ENCODE measurements at places on chromosomes 7 and 10.
A peak's percentile ranks its signal among the peaks of the same experiment; 100 is the strongest.

DNA sequence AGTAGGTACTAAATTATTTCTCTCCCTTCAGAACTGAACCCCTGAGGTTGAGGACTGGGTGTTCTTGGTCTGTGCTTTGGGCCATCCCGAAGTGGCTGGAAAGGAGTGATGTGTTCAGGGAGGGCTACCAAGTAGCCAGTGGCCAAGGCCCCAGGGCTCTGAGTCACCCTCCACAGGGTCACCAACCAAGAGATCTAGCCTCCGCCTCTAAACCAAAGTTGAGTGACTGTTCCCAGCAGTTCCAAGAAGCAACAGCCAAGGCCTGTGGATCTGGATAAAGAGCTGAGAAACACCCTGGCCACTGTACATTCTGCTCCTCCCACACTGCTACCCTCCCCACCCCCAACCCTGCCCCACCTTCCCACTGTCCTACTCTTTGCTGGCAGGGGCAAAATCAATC is 35.5 kb upstream of the KCNMA1 start:
- DNase-seq = no peak

GRCh38 chr7:36051501-36051900 is 101.6 kb upstream of the EEPD1 start:
- no peak for DNase-seq

DNA sequence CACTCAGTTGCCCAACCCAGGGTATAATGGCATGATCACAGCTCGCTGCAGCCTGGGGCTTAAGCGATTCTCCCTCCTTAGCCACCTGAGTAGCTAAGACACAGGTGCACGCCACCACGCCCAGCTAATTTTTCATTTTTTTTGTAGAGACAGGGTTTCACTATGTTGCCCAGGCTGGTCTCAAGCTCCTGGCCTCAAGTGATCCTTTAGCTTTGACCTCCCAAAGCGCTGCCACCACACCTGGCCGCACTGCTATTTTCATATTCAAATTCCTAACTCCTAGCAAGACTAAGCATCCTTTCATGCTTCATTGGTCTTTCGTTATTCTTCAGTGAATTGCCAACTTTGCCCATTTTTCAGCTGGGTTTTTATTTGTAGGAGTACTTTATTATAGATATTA is 30.4 kb upstream of the DAGLB start:
- DNase-seq = no peak

DNA sequence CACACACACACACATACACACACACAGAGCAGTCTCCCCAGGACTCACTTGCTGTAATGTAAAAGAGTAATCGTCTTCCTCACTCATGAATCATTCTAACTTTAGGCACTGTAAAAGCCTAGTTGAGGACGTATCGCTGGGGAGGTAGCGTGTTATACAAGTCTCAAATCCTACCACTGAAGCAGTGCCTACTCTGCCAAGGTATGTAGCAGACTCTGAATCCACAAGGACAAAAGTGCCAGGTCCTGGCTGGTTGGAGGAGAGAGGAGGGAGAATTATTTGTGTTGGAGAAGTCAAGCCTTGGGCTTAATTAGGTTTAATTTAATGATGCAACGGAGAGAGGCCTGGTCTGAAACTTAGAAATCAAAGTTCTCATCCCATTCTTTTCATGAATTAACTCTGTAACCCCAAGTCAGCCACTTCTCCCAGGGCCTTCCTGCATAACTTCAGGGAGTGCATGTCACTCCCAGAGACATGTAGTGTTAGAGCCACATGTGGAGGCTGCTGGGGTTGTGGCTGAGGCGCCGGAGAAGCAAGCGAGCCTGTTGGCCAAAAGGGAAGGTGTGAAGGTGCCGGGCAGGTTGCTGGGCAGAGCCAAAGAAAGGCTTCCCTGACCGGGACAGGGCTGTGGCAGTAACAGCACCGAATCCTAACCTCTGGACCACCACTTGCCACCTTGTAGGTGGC is 36.7 kb downstream of the NKX2-3 start:
- DNase-seq = no peak

- no peak for DNase-seq
Measured at GRCh38 chr7:151597541-151598444, 78.1 kb upstream of the RHEB start.

- DNase-seq = no peak
Measured at GRCh38 chr10:18610517-18610916, 40.9 kb downstream of the NSUN6 start.

GRCh38 chr7:35032166-35032565 is 5.1 kb downstream of the DPY19L1 start:
- DNase-seq = no peak

DNA sequence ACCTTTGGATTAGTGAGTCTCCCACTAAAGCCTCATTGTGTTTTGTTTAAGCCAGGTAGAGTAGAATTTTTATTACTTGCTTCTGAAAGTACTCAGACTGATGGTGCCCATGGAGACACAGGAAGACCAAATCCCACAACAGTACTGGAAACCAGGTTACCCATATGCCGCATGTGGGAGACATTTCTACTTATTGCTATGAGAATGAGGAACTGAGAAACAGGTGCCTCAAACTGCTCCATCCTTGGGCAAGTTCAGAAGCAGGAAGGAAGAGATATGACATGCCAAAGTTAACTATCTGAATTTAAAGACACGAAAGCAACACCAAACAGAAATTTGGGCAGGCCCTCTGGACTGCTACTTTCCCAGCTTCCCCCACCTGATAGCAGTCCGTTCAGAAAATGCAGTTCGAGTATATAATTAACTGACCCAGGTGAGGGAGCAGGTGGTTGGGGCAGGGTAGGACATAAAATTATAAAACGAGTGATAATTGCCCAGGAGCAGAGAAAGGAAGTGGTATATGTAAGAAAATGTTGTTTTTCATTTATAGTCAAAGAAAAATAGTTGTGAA is 382.3 kb upstream of the MTPN start:
- DNase-seq = peak; percentile 7

GRCh38 chr10:86020134-86020533 is 346.5 kb downstream of the GRID1 start:
- DNase-seq = no peak

GRCh38 chr7:564176-564865 is 44.7 kb upstream of the PDGFA start:
- no peak for DNase-seq

DNA sequence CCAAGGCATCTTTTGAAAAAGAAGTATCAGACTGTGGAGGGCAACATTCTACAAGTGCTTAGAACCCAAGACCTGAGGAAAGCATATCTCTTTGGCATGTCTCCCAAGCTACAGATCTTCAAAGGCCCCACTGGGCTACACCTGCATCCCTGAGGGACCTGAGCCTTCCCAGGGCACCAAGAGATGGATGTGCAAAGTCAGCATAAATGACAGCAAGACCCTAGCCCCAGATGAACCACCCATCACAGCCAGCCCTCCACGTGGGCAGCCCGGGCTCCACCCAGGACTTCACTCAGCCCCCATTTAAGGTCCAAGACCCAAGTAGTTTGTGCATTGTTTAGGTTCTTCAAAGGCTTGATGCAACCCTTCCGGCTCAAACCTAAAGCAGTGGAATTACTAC is 123.5 kb downstream of the SFMBT2 start:
- no peak for DNase-seq

DNA sequence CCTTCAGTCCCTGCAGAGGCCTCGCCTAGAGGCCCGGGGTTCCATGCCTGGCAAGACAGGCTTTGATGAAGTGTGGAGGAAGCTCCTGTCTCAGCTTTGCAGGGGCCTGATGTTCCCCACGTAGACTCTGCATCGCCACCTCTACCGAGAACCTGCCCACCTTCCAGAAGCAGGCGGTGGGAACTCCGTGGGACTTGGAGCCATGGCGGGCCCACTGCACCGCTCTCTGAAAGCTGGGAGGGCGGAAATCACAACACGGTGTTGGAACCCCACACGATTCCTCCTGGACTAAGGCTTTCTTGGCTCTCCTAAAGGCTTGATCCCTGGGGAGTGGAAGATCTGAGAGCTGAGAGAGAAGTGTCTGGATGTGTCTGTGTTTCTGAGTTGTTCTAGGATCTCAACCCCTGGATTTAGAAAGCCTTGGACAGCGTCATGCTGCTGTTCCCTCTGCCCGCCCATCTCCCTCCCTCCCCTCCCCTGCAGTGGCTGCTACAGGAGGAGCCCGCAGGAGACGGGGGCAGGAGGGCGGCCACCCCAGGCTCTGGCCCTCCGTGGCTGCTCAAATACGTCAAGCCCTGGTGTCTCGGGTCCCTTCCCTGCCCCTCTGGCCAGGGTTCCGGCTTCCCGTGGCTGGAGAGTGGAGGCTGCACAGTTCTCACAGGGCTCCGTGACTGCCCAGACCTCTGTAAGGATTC is 79.7 kb downstream of the VIPR2 start:
- no peak for DNase-seq

DNA sequence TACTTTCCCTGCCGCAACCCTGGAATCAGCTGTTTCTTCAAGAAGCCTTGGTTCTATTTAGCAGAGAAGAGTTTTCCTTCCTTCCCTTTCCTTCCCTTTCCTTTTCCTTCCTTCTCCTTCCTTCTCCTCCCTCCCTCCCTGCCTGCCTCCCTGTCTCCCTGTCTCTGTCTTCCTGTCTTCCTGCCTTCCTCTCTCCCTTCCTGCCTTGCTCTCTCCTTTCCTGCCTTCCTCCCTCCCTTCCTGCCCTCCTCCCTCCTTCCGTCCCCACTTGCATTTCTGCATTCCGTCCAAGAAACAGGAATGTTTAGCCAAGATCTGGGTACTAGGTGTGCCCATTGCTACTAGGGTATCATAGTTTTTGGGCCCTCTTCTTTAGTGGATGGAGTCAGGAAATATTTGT is 21.9 kb downstream of the SND1 start:
- no peak for DNase-seq

- no peak for DNase-seq
Measured at GRCh38 chr10:133166504-133166827, 6.4 kb downstream of the KNDC1 start.

DNA sequence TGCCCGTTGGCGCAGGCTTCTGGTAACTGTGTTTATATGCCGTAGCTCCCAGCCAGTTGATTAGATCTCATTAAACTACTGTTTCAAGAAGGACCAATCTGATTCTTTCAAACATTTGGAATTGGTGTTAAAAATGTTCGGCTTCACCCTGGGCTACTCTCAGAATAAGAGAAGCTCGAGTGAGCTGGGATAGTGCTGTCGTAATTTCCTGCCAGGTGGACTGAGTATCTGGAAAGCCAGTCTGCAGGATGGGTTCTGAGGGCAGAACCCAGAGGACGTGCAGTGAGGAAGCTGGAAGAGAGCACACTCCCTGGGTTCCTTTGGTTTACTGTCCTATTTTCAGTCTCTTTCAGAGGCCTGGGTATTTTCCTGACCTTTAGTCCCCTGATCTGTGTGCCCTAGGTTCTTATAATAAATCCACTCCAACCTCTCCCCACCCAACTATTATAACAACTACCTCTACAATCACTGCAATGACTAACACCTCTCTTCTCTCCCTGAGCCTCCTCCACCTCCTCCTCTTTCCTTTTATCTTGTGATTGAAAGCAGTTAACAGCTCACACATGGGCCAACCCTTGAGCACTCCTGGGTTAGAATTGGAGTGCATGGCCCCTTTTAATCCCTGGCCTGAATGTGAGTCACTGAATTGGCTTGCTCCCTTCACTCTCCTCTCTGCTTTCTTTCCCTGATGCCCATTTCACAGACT is 63.0 kb downstream of the AOAH start:
- DNase-seq = no peak

DNA sequence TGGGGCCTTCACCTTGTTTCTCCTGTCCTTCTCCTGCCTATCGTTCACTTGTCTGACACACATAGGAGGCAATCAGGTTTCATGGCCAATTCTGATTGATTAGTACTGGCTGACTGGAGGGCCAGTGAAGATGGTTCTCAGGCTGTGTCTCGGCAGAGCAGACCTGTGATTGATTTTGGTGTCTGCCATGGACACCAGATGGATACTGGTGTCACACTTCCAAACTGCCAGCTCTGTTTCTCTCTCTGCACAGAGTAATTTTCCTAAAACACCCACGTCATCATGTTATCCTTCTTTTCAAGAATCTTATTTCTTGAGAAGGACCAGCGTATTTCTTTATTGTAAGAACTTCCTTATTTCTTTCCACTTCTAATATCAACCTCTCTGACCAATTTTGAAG is 117.1 kb downstream of the ICA1 start:
- DNase-seq = no peak

DNA sequence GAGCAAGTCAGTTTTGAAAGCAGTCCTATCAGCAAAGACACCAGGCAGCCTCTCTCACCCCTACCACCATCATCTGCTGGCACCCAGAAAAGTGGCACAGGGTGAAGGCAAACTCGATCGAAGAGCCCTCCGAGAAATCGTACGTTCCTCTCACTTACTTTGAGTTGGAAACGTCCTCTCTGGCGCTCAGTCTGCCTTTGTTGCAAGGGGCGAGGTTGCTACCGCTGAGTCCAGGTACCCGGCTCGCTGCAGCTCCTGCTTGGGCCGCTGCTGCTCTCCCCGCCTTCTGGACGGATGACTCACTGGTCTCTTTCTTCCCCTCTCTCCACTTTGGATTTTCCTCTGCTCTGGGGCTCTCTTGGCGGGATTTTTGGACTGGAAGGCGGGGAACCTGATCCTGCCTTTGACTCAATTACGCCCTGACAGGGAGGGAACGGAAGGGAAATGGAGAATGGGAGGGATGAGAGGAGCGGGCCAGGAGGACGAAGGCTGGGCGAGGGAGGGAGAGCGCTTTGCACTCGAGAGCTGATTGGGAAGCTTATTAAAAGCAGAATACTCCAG is at the start of gene PTN:
TSS of gene PTN (minus strand) at position 453 of the 561 bp plus-strand sequence. CDS start 88,760 bp downstream, outside the sequence.
- DNase-seq = no peak

DNA sequence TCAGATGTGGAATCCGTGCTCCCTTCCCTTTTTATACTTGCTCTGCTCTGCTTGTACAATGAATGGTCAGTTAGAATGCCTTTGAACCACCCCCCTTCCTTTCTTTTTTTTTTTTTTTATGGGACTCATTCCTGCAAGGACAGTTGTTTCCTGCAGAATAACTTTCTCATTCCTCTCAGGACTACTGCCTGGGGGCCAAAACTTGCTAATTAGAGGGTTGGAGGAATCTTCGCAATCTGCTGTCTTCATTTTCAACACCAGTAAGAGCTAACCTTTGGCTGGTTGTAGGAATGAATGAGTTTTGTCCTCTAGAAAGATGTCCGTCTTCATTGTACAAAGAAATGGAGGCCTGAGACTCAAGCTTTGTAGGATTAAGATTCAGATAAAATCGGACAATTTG is 868.1 kb downstream of the LRMDA start:
- DNase-seq = no peak

GRCh38 chr10:63206576-63206975 is 73.4 kb downstream of the NRBF2 start:
- no peak for DNase-seq

DNA sequence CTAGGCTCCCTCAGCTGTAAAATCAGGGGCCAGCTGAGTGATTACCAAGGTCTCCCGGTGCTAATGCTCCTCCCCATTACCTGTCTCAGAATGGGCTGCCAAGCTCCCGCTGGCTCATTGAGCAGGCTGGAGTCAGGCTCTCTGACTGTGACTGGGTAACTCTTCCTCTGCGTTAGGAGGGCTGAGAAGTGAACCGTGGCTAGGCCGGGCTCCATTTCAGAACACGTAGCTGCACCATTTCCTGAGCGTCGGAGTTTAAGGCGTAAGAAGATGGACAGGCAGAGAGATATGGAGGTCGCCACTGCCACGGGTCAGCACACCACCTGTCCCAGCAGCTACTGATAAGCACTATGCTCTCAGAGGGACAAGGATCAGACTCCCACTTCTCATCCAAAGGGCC is 250.3 kb downstream of the TCERG1L start:
- DNase-seq = no peak

- no peak for DNase-seq
Measured at GRCh38 chr10:123569436-123570035, 96.6 kb upstream of the GPR26 start.

- no peak for DNase-seq
Measured at GRCh38 chr10:93917821-93918220, 24.0 kb downstream of the SLC35G1 start.

All from GM18507 (cell line).